ENCODE measurements at places on chromosomes 6 and 20. TPM values are rescaled to one million over a fixed set of nuclear protein-coding genes. Genes with fewer than 3 reads are reported as not detected.

Gene CDKN1A
- total RNA-seq, result 257 TPM

Gene LINC00237
- total RNA-seq, result not detected

Gene SPATA25
- 12.9 TPM for total RNA-seq

Gene BPI
- total RNA-seq, result not detected

GRCh38 chr6:150452428-150453243 lies 83.8 kb downstream of the IYD start:
- no peak for DNase-seq

DNA sequence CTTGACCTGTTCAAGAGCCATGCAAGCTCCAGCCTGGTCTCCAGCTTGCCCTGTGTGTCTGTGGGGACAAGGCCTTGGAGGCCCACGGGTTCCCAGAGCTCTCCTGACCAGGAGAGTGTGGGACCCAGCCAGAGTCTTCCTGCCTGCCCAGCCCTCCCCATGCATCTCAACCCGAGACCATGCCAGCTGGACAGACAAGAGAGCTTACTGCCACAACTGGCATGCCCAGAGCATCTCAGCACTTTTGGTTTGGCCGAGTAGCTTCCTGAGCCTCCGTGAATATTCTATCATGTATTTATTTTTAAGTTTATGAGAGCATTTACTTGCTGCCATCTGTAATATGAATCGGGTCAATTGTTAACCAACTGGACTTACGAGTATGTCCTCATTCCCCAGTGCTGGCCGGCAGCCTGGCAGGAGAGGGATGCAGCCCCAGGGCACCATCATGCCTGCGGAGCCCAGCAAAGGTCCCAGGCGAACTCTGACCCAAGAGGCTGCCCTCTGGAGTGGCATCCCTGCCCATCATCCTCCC lies 14.9 kb downstream of the IP6K3 start:
- DNase-seq, result no peak

DNA sequence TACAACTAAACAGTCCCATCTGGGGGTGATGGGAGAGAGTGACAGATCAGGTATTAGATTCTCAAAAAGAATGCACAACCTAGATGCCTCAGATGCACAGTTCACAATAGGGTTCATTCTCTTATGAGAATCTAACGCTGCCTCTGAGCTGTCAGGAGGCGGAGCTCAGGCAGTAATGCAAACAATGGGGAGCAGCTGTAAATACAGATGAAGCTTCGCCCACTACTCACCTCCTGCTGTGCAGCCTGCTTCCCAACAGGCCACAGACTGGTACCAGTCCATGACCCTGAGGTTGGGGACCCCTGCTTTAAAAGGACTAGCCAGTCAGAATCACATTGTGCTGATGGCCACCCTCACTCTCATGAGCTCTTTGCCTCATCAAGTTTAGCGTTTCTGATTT lies 247.0 kb upstream of the KCNQ5 start:
- no peak for DNase-seq

DNA sequence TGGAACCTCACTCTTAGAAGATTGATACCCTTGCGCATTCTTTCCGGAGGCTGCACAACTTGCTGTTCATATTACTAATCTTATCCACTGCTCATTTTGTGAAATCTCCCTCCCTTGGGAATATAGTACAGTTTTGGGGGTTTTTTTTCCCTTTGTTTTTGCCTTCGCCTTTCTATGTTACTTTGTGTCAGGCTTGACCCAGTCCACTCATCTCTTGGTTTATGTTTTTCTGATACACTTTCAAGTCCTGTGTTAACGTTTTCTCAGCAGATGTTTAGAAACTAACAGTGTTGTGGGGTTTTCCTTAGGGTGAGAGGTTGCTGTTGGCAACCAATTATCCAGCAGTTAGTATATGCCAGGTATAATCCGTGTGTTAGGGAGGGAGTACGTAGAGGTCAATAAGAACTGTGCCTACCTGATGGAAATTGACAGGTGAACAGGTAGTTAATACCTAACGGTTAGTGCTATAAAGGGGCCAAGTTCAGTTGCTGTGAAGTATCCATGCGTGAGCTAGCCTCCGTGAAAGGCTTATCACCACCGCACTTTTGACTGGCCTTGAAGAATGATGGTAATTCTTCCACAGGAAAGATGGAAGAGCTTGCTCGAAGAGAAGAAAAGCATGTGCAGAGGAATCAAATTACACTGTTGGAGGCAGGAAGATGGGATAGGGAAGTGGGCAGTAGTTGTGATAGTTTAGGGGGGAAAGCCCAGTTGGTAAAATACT lies 1.4 kb downstream of the NFYA start:
- no peak for DNase-seq

GRCh38 chr6:97401533-97401932 lies 118.5 kb upstream of the MMS22L start:
- no peak for DNase-seq

- DNase-seq, result no peak
Measured at GRCh38 chr6:119138906-119139541, 60.6 kb upstream of the FAM184A start.

DNA sequence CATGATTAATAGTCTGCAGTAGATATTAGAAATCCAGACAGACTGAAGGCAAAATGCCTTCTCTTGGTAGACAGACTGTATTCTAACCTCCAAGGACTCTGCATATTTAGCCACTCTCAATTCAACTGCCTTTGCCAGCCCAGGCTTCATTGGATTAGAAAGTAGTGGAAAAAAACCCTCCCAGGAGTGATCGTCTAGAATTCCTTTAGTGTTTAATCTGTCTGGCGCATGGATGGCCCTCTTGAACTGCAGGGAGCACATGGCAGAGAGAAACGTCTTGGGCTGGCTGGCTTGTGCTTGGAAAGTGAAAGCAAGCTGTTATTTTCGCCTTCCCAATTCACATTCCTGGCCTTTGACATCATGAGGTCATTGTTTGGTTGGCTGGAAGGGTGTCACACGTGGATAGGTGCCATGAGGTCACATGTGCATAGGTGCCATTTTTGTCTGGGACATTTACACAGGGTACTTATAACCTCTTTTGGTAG lies 30.9 kb upstream of the NEDD9 start:
- DNase-seq, result no peak

DNA sequence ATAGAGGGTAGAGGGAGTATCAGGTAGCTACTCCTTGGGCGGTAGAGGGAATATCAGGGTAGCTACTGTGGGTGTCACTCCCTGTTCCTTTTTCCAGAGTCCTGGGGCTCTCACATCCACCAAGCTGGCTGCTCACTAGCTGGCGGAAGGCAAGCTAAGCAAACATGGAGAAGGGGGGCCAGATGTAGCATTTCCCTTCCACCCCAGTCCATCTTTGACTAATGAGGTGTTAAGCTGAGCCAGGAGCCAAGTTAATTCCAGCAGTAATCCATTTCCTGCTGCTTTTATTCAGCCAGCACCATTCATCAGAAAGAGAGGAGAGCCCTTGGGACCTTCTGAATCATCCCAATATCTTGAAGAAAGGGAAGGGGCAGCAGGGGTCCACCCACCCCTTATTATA lies 330.0 kb downstream of the ZFAND3 start:
- no peak for DNase-seq

GRCh38 chr20:47741669-47742608 lies 43.3 kb downstream of the SULF2 start:
- DNase-seq, result no peak

All from suprapubic skin (tissue), 4 donors.